Stimulated activated naive CD8-positive, alpha-beta T cell treated with anti-CD3 and anti-CD28 coated beads, Interleukin-15, Interleukin-2, amounts not matched to agents 100 U/mL and 50 U/mL, for 24 hours (primary cell): ENCODE measurements at places on chromosomes 1 and 21.

DNA sequence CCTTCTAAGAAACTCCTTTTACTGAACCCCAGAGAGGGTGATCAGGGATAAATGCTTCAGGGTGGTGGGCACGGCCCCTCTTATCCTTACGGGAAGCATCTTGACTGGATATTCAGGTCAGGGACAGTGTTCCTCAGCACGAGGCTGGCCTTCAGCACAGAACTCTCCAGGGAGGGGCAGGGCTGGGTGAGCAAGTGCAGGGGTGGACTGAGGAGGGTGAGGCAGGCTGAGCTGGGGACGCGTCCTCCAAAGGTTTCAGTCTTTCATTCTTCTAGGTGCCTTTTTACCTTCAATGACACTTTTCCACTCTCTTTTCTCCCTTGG lies 52.3 kb downstream of the RASSF5 start:
- peak; percentile 48 for DNase-seq

DNA sequence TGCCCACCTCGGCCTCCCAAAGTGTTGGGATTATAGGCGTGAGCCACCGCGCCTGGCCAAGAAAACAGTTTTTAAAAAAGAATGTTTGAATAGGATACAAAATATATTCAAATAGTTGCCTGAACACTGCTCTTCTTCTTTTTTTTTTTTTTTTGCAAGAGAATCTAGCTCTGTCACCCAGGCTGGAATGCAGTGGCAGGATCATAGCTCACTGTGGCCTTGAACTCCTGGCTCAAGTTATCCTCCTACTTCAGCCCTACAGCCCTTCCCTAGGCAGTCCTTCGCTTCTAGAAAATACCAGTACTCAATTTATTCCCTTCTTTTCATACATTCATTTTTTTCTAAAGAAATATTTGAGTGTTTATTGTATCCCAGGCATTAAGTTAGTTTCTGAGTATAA lies 67.9 kb downstream of the OSBPL9 start:
- no peak for DNase-seq

- DNase-seq, result no peak
Observed at GRCh38 chr1:20105856-20106255, 13.5 kb downstream of the PLA2G2D start.

GRCh38 chr1:233224311-233224710 lies 71.2 kb downstream of the PCNX2 start:
- DNase-seq, result no peak

DNA sequence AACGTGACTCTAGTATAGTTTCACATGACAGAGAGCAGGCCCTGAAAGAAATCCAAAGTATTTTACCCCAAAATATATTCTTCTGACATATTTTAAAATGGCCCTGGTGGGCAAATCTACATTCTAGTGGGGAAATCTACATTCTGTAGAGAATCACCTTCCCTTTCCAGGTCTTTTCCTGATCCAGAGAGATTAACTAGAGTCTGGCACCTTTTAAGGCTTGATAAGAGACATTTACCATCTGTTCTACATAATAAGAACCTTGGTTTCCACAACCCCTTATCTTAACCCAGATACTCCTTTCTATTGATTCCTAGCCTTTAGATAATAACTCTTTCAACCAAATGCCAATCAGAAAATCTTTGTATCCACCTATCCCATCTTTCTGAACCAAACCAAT lies 17.0 kb upstream of the L1TD1 start:
- DNase-seq, result no peak

DNA sequence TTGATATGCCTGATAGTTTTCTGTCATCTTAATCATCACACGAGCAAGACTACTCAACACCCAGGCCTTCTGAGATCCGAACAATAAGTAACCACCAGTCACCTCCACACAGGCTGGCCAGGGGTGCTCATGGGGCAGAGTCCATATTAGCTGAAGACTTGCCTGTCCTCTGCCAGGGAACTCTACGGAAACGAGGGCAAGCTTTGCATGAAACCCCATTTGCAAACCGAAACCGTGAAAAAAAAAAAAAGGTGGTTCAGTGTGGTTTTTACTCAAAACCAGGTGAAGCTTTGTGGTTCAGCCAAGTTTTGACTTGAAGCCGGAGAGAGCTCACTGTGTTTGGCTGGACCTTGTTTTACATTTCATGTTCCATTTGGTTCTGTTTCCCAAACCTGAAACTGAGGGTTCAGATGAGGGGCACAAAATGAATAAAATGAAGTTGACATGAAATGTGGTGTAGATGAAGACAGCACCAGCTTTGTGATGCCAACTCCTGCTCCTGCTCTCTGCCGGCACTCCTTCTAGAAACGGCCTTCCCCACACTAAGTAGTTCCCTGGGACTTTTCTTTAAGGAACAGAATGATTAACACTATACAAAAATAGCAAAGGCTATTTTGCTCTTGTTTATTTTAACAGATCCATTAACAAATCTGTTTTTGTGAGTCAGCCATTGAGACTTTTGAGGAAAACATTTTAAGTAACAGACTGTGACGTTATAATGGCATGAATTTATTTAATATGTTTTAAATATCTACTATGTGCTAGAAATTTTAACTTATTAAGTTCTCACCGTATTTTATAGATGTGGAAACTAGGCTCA lies 74.7 kb downstream of the RUNX1 start:
- DNase-seq, result peak; percentile 55

DNA sequence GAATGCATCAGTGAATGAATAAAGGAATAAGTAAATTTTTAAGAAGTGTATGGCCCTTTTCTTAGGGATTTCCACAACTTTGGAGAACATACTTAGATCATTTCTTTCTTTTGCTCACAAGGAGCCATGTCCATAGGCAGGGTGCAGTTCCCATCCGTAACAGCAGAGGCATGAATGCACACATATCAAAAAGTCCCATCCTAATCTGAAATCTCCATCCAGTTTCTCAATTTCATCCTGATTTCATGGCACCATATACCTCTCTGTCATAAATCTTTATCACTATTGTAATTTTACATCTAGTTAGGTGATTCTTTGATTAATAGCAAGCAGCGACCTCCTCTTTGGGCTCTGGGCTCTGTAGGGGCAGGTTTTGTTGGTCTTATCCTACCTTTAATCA lies 359.2 kb downstream of the RRAGC start:
- DNase-seq, result no peak

DNA sequence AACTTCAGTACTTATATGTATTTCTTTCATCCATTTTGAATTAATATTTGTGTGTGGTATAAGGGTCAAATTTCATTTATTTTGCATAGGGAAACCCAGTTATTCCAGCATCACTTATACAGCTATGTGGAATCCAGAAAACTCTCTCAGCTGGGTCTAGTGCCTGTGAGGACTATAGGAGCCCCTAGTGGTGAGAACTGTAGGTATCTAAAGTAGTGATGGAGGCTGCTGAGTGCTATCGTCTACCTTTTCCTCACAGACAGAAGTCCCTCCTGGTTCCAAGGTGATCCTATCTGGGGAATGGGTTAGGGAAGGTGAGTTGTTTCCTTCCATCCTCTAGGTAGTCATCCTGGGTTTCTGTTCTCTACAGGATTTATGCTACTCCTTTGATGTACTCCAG lies 352.0 kb upstream of the C1orf87 start:
- no peak for DNase-seq

DNA sequence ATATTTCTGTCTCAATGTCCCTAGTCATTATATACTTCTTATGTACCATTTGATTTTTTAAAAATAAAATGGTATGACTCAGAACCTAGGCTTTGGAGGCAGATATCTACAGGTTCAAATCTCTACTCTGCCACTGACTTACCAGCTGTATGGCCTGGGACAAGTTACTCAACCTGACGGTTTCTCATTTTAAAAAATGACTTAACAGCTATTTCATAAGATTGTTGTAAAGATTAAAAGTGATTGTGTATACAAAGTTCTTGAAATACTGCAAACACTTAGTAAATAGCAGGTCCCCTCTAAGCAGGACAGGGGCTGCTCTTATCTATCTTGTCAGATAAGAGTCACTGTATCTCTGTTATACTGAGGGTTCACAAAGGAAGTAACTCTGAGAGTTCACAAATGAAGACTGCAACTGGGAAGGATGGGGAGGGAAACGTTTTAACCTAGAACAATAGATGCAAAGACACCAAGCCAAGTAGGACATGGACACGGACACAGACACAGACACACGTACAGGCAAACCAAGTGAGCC lies 2.6 kb downstream of the BCAR3 start:
- no peak for DNase-seq

DNA sequence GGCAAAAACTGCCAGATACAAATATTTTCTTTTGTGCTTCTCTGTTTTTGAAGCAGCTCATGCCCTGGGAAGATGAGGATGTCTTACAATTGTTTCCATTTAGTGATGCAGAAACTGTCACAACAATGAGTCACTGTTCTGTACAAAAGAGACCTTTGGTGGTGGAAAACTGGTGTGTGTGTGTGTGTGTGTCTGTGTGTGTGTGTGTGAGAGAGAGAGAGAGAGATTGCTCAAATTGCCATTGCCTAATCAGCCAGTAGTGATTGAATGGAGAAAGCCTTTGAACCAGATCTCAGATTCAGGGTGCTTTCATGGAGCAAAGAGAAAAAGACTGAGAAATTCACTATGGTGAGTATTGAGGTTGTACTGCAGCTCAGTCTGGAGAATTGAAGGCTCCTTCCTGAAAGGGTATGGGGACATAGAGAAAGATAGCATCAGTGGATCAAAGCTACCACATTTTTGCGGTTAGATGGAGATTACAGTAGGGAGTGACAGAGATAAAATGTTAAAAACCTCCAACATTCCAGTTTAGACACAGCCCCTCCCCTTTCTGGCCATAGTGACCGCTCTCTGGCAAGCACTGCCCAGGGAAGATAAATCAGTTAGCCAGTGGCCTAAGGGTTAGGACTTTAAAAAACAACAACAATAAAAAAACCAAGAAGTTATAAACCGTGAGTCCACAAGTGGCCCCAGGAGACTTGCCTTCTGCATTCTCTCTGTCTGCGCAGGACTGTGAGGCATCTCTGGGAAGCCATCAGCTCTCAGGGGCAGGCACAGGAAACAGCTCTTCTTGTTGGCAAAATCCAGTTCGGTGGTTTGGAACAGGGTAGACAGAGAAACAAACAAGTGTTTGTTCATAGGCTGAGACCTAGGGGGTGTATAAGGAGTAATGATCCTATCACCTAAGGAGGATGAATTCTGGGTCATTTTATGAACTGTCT lies 406.5 kb downstream of the DUSP10 start:
- DNase-seq, result no peak

DNA sequence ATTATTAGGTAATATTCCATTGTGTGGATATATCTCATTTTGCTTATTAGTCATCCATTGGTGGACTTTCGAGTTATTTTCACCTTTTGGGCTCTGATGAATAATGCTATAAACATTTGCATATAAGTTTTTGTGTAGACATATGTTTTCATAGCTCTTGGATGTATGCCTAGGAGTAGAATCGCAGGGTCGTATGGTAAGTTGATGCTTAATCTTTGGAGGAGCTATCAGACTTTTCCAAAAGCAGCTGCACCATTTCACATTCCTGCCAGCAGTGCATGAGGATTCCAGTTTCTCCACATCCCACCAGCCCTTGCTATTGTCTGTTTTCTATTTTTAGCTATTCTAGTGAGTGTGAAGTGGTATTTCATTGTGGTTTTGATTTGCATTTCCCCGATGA lies 120.3 kb upstream of the TMEM51 start:
- DNase-seq, result no peak

- DNase-seq, result no peak
Observed at GRCh38 chr21:40186045-40186444, 318.8 kb downstream of the PCP4 start.

DNA sequence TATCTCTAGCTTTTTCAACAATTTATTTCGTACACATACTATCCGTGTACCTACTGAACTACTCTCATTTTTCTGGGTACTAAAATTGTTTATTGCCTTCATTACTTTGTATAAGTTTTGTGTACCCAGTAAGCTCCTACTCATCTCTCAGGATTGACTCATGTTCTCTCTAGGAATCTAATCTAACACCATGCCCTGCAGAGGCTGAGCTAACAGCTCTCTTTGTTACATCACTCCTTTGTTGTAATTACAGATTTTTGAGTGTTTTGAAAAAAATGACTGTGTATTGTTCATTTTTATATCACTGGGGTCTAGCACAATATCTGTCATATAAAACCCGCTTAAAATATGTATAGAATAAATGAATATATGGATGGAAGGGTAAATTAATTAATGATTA lies 167.1 kb downstream of the ATP6V1G3 start:
- no peak for DNase-seq

- no peak for DNase-seq
Observed at GRCh38 chr21:36990508-36991205, 15.8 kb upstream of the RIPPLY3 start.
